ENCODE measurements at places on chromosomes 6 and 20.

DNA sequence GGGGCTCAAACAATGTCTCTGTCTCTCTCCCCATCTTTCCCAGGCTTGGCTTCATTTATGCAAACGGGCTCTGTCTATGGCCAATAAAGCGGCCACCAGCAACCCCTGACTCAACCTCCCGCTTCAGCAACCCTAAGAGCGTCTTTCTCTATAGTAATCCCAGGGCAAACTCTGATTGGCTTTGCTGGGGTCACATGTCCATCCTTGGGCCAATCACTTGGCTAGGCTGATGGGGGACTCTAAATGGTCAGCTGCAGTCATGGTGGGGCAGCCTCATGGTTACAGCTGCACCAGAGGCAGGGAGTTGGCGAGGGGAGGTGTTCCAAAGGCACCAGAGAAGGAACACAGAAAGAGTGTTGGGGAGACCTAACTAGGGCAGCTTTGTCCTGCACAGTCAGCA, 68.5 kb upstream of the BLCAP start:
- no peak for DNase-seq

- DNase-seq = no peak
These were observed 23.3 kb downstream of the RNF144B start for GRCh38 chr6:18410412-18410811.

DNA sequence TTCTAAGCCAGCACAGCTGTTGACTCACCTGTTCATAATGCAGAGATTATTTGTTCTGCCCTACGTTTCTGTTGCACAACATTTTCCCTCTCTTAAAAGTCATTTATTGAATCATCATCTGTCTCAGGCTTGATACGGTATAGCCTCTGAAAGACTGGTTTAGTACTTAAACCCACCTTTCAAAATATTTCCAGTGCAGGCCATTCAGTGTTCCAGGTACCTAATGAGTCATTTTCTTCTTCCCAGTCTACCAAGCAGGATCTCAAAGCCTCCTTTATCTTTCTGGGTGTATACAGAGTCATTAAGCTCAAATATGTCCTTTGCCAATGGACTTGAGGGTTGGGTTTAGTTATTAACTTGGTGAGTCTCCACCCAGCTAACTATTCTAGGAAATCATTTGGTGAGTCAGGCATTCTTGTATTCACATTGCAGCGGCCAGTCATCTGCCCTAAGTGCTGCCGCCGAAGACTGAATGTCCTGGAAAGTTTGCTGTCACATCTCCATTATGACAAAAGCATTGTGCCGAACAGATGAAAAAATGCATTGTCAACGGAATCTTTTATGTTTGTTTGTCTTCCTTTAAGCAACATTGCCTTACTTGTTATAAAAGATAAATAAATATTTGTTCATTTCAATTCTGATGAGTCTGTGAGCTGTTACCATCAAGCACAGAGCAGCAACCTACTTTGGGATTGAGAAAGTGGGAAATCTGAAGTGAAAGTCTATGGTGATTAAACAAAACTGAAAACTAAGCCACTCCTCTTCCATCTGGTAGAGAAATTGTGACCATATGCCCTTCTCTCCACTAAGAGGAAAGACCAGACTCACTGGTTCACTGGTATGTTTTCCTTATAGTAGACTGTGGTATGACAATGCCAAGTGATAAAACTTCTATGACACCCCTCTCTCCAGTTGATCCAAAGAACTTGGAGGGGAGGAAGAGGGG, 14.3 kb upstream of the FAM135A start:
- DNase-seq = no peak

DNA sequence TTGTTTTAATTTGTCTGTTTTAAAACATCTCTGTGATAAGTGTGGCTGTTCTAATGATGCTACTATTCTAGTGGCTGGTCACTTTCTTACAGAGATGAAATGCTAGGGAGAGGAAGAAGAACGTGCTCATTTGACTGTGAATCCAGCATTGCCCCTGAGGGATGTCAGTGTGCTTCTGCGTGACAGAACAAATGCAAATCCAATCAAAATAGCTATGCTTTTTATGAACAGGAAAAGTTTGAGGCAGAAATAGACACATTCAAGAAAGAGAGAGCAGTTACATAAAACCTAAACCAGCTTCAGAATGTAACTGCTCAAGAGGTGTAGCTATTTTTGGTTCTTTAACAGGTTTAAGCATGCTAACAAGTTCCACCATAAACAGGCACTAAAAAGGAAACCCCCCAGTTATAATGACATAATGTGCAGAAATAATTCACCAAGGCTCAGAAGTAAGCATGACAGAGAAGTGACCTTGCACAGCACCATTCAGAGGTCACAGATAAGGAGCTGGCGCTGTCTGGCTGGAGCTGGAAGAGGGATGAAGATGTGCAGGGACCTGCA, 385.3 kb downstream of the EPM2A start:
- no peak for DNase-seq

GRCh38 chr6:154156135-154156896, 117.3 kb downstream of the OPRM1 start:
- DNase-seq = peak; percentile 50

- DNase-seq = no peak
These were observed 25.8 kb upstream of the CEP85L start for GRCh38 chr6:118677193-118677592.

- DNase-seq = no peak
These were observed 50.4 kb downstream of the HS3ST5 start for GRCh38 chr6:114292431-114292830.

GRCh38 chr6:168049706-168050224, 29.2 kb downstream of the FRMD1 start:
- no peak for DNase-seq

GRCh38 chr6:140039364-140039763, 664.9 kb upstream of the CITED2 start:
- no peak for DNase-seq

- no peak for DNase-seq
These were observed 7.6 kb upstream of the BTN2A2 start for GRCh38 chr6:26375270-26375669.

DNA sequence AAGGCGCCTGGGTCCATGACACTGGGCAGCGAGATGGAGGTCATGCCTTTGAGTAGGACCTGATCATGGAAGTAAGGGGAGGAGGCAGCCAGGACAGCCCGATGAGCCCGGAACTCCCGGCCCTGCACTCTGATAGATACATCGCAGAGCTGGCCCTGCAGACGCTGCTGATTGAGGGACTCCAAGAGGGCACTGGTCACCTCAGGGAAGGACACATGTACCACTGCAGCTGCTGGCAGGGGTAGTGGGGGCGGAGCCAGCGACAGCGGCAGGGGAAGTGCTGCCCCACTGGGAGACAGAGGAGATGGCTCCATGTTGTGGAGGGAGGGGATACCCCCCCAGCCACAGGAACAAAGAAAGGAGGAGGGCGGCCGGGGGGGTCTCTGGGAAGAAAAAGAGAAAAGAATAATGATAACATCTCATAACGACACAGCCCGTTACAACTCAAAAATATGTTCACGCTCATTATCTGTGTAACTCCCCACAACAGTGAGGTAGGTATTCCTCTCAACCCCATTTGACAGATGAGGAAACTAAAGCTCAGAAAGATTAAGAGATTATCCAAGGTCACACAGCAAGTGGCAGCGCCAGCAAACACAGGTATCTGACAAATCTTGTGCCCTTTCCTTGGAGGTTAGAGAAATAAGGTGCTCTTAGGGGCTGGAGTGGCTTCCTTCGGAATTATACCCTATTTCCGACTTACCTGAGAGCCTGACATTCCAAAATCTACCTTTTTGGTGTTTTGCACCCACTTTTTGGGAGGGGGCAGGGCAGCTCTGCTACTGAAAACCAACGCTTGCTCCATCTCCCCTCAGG, 733 bp downstream of the ZBTB22 start:
- no peak for DNase-seq

DNA sequence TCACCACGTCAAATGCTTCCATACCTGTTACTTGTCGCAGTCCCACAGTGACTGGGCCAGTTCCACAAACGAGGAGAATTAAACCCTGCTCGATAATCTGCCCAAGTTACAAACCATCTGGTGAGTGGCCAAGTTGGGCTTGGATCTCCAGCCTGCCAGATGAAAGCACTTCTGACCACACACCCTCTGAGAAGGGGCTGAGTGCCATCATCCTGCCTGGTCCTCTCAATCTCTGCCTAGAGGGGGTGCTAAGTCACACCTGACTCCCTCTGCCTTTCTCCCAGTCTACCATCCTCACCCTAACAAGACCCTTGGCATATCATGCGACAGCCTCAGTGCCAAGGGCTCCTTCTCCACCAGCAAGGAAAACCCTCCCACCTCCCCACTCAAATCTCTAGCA, 15.8 kb downstream of the RRP36 start:
- DNase-seq = no peak

DNA sequence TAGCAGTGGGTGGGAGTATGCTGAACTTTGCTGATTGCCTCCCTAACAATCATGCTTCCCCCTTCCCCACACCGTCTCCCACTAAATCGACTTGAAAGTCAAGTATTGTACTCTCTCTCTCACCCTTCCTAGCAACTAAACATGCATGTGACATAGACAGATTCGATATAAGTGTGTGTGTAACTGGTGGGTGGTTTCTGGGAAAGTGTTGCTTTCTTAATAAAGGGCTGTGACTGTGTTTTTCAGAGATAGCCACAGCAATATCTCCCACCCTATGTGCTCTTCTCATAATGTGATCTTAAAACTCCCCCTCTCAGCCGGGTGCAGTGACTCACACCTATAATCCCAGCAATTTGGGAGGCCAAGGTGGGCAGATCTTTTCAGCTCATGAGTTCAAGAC, 49.3 kb upstream of the E2F3 start:
- DNase-seq = no peak

DNA sequence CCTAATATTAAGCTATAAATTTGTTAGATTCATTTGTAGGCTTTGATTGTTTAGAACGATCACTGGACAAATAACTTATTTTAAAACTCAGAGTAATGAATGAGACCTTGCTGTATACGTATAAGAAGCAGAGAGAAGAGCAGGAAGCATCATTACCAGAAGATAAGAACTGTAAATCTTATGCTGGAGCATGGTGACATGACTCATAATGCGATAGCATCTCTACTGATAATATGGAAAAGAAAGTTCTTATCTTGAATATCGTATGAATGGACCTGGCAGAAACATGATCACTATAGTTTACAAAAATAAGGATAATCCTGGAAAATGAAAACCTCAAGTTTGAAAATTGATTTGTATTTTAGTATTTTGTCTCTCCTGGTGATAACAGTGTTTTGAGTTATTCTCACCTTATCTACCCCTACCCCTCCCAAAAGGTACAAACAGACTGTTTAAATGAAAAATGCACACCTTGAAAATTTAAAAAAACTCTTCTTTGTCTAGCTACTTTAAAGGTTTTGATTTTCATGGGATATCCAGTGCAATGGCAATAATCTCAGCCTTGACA, 2.0 kb upstream of the ZSCAN26 start:
- DNase-seq = no peak

Measured in adipocyte (in vitro differentiated cells).